ENCODE measurements at places on chromosomes 5 and 9.

GRCh38 chr9:114250235-114250568 lies 72.7 kb upstream of the ORM1 start:
- no peak for DNase-seq

- no peak for DNase-seq
Measured at GRCh38 chr9:96381125-96381524, 2.4 kb downstream of the SLC35D2 start.

DNA sequence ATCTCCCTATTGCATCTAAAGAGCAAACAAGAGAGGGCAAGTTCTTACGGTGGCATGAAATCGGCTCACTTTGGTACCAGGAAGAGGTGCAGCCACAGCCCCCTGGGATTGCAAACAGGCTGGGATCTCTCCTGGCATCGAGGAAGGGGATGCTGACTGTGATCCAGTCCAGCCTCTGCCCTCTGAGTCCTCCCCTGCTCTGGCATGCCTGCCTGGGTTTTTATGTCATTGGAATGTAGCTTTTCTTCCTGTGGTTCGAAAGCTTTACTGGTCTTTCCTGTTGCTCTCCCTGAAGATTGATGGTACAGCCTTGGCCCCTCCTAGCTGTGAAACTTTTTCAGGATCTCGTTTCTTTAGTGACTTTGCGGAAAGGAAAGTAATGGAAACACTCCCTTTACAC lies 6.6 kb downstream of the SLC46A2 start:
- DNase-seq = no peak

DNA sequence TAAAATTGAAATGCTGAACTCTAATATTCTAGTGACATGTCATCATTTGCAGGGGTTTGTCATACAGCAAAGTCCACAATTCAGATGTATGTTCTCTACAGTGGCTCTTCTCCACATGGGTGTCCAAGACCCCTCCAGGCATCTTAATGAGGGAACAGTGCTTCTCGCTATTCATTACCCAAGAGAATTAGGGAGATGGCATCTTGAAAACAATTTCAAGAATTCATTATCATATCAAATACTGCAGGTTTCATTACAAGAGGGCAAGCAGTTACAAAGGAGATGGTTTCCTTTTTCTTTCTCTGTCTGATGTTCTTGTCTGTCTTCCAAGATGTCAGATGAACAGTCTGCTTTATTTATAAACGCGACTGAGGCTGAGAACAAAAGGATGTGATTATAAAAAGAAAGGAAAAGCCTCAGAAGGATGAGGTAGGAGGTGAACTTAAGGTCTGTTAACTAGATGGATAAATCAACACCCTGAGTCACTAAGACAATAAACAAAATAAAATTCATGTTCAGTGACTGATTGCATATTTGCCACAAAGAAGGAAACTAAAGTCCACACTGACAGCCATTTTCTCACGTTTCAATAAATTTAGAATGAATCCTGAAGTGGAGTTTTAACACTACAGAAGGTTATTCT lies 326.7 kb upstream of the EFNA5 start:
- DNase-seq = peak; percentile 75

DNA sequence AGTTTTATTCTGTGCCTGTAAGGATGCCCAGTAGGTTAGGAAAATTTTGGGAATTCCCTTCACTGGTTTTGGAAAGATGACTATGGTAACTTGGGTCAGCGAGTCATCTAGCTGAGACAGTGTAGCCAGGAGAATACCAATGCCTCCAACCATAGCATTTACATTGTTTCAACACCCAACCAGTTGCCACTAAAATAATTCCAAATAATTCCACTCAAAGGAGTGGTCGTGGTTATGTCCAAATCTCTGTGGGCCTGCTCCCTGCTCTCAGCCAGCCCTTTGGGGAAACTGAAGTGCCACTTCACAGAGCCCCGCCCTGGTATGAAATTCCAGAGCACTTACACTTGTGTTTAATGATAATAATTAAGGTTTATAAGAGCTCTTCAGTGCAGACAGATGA lies 310.5 kb downstream of the PLK2 start:
- DNase-seq = no peak

- DNase-seq = no peak
Measured at GRCh38 chr9:36151316-36152210, 15.0 kb downstream of the GLIPR2 start.

- DNase-seq = peak; percentile 78
Measured at GRCh38 chr5:77957-78804, 13.8 kb upstream of the PLEKHG4B start.

DNA sequence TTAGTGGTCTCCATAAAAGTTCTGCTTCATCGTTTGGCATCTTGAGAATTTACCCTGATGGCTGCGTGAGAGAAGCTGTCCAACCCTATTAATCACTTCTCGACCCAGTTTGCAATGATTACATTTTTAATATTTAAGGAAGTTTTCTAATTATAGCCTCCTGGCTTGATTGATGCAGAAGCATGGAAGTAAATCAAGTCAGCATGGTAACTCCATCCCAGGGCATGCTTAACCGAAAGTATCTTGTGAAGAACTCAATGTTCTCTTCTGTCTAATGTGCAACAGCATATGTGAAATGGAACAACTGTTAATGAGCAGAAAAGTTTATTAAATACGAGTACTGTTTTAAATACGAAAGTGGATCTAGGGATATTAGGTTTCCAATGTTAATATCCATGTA lies 278.9 kb upstream of the CD180 start:
- DNase-seq = no peak

- peak; percentile 97 for DNase-seq
Measured at GRCh38 chr9:136762915-136763648, 1.2 kb downstream of the LCN15 start.

GRCh38 chr5:74030821-74031220 lies 404.8 kb downstream of the ARHGEF28 start:
- DNase-seq = no peak

Data from HAP-1 (cell line).